Mesendoderm (in vitro differentiated cells): ENCODE measurements at places on chromosomes 11 and 22.

DNA sequence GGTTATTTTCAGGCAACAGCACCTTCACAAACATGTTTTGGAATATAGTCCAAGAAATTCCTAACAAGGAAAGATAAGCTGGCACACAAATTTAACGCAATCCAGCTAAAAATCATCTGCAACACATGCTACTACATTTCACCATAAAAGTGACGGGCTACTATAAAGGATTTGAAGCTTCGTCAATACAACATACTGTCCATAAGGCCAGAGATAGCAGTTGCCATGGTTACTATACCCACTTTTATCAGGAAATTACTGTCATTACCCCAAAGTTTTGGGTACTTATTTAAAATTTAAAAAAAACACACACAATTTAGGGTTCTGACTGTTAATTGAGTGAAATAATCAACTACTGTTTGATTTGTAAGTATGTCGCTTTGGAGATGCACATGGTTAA is 6.9 kb downstream of the PHF21A start:
- H3K4me3 ChIP-seq, result no peak overlapping the region
- H3K27ac ChIP-seq, result no peak overlapping the region
- no peaks in the 10 kb centered on the region for H3K36me3 ChIP-seq
- no peaks in the 10 kb centered on the region for H3K27me3 ChIP-seq
- DNase-seq, result no peak

- no peak overlapping the region for H3K4me3 ChIP-seq
- H3K27me3 ChIP-seq, result no peaks in the 10 kb centered on the region
- H3K27ac ChIP-seq, result no peak overlapping the region
Measured at GRCh38 chr11:1872267-1872985, 19.3 kb downstream of the PRR33 start.

- no peak for DNase-seq
- peak overlapping the region; percentile 90 for H3K4me3 ChIP-seq
- no peaks in the 10 kb centered on the region for H3K27me3 ChIP-seq
Measured at GRCh38 chr22:49825944-49826602, 1.6 kb downstream of the BRD1 start.

- no peaks in the 10 kb centered on the region for H3K36me3 ChIP-seq
- H3K4me1 ChIP-seq, result peaks cover 6% of the 10 kb centered on the region
- peaks cover 16% of the 10 kb centered on the region for H3K27me3 ChIP-seq
- no peak overlapping the region for H3K27ac ChIP-seq
- no peak overlapping the region for H3K4me3 ChIP-seq
Measured at GRCh38 chr11:46388619-46389449, 2.7 kb downstream of the CHRM4 start.

DNA sequence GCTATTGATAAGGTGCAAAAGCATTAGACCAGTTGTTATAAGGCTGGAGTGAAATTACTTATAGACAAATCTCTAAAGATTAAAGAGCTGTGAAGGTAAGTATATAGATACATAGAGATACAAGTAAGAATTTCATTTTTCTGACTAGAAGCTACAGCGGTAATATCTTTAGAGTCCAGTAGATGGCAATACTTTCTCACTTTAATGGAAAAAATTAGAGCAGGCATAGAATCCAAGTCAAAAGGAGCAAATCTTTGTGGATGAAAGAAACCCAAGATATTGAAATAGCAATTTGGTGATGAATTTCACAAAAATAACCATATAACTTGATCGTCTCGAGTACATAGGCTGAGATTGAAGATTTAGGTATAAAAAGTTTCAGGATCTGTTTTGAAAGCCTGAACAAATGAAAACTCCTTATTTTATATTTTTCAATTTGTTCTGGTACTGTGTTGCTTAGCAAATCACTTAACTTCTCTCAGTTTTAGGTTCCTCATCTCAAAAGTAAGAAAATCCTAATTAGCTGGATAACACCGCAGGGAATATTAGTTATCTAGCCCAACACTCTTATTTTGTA is 81.9 kb downstream of the UVRAG start:
- H3K27me3 ChIP-seq, result no peaks in the 10 kb centered on the region
- H3K27ac ChIP-seq, result no peak overlapping the region
- H3K36me3 ChIP-seq, result no peaks in the 10 kb centered on the region
- H3K4me1 ChIP-seq, result no peaks in the 10 kb centered on the region

DNA sequence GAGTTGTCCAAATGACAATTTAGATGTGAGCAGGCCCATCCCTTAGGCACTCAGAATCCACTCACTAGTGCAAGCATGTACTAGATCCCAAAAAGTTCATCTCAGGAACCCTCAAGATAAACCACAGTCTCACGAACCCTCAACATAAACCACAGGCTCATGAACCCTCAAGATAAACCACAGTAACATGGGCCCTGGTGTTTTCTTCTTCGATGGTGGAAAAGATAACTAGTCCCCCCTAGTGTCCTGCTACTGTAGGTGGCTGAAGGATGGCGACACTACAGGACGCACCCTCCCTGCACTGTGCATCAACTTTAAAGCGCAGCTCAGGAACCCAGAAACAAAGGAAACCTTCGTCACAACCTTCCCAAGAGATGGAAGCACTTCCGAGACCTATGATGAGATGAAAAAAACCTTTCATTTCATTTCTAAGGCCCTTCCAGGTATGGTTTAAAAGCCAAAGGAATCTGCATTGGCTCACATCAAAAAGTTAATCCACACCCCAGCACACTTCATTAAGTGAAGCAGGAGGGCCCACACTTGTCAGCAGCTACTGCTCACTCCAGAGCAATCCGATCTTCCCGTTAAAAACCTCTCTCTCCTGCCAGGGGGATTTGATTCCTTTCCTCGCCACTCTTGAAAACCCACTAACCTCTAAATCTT is 2.4 kb downstream of the LARGE1 start:
- no peak overlapping the region for H3K27ac ChIP-seq
- H3K27me3 ChIP-seq, result no peaks in the 10 kb centered on the region
- DNase-seq, result peak; percentile 72
- peaks cover 12% of the 10 kb centered on the region for H3K4me1 ChIP-seq
- H3K4me3 ChIP-seq, result no peak overlapping the region

DNA sequence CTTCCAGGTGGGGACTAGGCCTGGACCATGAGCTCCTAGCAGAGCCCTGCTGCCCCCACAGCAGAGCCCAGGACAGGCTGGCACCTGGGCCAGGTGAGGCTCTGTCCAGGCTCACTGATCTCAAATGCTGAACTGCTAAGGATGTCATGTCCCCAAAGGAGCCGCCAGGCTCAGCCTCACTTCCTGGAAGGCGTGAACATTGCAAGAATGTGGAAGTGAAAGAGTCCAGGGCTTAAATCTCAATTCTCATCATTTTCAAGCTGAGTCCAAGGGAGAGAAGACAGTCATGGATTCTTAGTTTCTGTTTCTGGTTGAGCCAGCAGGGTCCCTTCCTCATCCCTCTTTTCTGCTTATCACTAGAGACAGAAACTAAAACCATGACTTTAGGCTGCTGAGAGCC is 5.0 kb downstream of the ASCL2 start:
- no peak overlapping the region for H3K4me3 ChIP-seq
- H3K36me3 ChIP-seq, result no peaks in the 10 kb centered on the region
- DNase-seq, result no peak
- H3K27me3 ChIP-seq, result peaks cover 12% of the 10 kb centered on the region

DNA sequence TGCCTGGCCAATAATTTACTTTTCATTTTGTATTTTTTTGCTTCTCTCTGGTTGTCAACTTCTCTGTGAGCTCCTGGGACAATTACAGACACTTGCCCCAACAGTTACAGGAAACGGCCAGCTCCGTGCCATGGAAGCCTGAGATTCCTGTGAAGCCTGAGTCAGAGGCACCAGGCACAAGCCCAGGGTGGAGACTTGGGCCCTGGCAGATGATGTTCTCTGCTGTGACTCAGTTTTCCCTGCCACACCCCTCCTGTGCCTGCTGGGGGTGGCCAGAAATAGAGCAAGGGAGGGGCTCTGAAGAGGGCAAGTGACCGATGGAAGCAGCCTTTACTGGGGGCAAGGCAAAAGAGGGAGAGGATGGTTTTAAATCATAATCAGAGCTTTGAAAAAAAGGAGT is 4.9 kb downstream of the ATP5MGL start:
- peaks cover 2% of the 10 kb centered on the region for H3K36me3 ChIP-seq
- no peak for DNase-seq
- H3K27ac ChIP-seq, result no peak overlapping the region

DNA sequence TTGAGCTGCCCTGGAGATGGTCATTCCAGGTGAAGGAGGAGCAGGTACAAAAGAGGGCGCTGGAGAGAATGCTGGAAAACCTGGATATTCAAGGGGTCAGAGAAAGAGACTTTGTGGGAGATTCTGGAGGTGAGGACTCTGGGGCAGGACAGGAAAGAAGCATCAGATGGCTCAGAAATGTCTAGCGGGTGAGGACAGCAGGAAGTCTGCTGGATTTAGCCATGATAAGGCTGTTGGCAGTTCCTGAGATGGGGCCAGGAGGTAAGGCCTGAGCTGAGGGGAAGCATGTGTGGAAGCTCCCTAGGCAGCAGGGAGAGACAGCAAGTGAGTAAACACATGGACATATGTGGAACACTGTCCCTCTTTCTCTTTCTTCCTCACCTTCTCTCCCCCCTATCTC is 1.5 kb downstream of the UPB1 start:
- DNase-seq, result no peak
- H3K27ac ChIP-seq, result no peak overlapping the region
- peaks cover 13% of the 10 kb centered on the region for H3K27me3 ChIP-seq
- peaks cover 3% of the 10 kb centered on the region for H3K4me1 ChIP-seq
- no peaks in the 10 kb centered on the region for H3K36me3 ChIP-seq

DNA sequence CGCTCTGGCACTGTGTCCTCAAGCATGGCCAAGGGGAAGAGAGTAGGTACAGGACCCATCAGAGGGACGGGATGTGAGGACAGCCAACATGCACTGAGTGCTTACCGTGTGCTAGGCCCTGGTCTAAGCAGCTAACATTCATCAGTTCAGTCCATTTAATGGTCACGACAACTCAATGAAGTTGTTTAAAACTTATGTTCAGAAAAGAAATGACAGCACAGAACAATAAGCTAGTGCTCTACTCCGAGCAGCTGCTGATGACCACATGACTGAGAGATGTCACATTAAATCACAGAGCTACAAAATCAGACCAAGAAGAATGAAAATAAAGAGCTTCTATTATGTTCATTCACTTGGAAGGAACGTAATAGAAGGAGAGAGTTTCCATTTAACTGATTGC is 26.3 kb downstream of the PRDM10 start:
- H3K4me3 ChIP-seq, result no peak overlapping the region
- no peaks in the 10 kb centered on the region for H3K27me3 ChIP-seq
- DNase-seq, result no peak
- no peaks in the 10 kb centered on the region for H3K36me3 ChIP-seq
- H3K4me1 ChIP-seq, result peaks cover 3% of the 10 kb centered on the region

DNA sequence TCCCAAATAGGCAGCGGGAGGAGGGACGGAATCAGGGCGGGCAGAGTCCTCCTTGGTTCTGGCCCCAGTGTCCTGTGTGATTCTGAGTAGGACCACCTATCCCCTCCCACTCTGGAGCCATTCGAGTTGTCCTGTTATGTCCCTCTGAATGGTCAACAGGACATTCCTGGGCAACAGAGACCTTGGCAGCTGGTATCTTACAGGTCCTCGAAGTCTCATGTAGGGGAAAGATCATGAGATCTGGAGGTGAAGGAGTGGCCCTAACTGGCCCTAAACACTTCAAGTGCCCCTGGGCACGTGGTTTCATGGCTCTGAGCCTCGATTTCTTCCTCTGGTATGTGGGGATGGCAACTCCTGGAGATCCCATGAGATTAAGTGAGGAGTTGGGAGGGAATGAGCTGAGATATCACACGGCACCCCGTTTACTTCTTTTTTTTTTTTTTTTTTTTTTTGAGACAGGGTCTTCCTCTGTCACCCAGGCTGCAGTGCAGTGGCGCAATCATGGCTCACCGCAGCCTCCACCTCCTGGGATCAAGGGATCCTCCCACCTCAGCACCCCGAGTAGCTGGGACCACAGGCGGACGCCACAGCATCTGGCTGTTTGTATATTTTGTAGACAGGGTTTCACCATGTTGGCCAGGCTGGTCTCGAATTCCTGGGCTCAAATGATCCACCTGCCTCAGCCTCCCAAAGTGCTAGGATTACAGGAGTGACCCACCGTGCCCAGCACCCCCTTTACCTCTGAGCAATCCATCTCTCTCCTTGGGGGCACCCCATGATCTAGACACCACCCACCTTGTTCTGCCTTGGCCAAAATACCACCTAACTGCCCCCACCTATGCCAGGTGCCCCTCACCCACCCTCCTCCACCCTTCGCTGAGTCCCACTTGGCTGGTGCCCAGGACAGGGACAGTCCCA is 6.8 kb downstream of the LIF start:
- H3K4me3 ChIP-seq, result no peak overlapping the region
- no peak for DNase-seq

DNA sequence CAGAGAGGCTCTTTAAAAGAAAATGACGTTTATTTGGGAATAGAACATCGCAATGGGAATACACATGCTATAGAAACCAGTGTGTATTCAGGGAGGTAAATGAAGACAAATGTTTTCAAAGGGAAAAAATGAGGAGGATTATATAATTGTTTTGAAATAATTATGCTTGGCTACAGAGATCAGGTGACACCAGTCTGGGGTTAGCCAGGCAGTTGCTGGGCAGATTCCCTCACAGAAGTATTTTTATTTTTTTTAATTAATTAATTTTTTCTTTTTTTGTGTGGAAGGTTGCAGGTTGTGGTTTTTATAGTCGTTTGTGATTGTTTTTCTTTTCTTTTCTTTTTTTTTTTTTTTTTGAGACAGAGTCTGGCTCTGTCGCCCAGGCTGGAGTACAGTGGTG is 5.6 kb upstream of the STARD10 start:
- DNase-seq, result no peak

DNA sequence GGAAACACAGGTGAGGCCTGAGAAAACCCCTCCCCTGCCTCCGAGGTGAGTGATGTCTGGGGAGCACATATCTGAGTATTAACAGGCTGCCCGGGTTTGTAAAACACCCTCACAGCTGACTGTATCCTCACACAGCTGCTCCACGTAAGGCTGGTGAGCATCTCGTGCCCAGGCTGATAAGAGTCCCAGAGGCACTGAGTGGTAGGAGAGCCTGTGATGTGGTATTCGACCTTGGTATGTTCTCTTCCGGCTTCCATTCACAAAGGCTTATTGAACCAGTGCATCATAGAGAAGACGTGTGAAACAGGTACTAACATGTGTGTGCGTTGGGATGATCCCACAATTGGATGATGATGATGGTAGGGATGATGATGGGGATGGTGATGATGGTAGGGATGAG is 71.7 kb downstream of the RASSF10 start:
- H3K27me3 ChIP-seq, result no peaks in the 10 kb centered on the region
- H3K36me3 ChIP-seq, result no peaks in the 10 kb centered on the region
- no peak overlapping the region for H3K4me3 ChIP-seq

DNA sequence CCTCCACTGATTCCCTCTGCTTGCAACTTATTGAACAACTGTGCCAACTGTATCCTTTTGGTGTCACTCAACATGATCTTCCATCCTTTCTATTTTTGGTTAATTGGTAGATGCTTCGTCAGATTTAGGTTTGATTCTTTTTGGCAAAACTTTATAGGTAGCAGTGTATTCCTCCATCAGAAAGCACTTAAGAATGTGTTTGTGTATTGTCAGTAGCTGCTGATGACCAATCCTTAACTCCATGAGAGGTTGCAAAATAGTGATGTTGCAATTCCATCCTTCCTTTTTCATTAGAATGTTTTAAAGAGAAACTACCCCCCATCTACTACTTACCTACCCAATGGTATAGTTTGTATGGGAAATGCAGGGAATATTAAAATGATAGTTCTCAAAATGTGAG is 22.1 kb downstream of the FAM76B start:
- no peaks in the 10 kb centered on the region for H3K27me3 ChIP-seq
- H3K4me1 ChIP-seq, result no peaks in the 10 kb centered on the region
- DNase-seq, result no peak
- H3K4me3 ChIP-seq, result no peak overlapping the region
